ENCODE measurements at places on chromosomes 16 and 17. TPM values are rescaled to one million over a fixed set of nuclear protein-coding genes. Genes with fewer than 3 reads are reported as not detected.

Gene TBC1D3
- not detected for total RNA-seq

Gene STAT3
- total RNA-seq = 43.2 TPM

Gene SHISA6
- 8.8 TPM for total RNA-seq

Gene SDR42E1
- not detected for total RNA-seq

Gene NPLOC4
- total RNA-seq = 44.4 TPM

Gene NAGS
- total RNA-seq = not detected

Gene CD300E
- total RNA-seq = not detected

Gene AARS1
- total RNA-seq = 76.4 TPM

Gene CSH2
- not detected for total RNA-seq

Gene TMC5
- 0.31 TPM for total RNA-seq

Gene SLC52A1
- not detected for total RNA-seq

Gene NAE1
- 121 TPM for total RNA-seq

Gene MATCAP1
- 106 TPM for total RNA-seq

Gene TBC1D3G
- not detected for total RNA-seq

Gene SLC43A2
- 25.7 TPM for total RNA-seq

Gene MGAT5B
- 53.8 TPM for total RNA-seq

Gene HOXB2
- total RNA-seq = not detected

Gene SLC12A3
- total RNA-seq = not detected

Gene FBXL16
- 10.6 TPM for total RNA-seq

Gene ZNF764
- 13.8 TPM for total RNA-seq

Gene IL17C
- total RNA-seq = not detected

Gene GLOD4
- total RNA-seq = 80.4 TPM

Gene DPEP2
- total RNA-seq = not detected

Gene PLA2G10
- not detected for total RNA-seq

Gene SLFN14
- total RNA-seq = 0.31 TPM

Gene IGFBP4
- 7.8 TPM for total RNA-seq

Gene CPNE7
- 13.5 TPM for total RNA-seq

Gene CACNA1H
- total RNA-seq = 32.9 TPM

Gene CD300LB
- not detected for total RNA-seq

Gene FOXN1
- total RNA-seq = not detected

Gene RHBDL3
- 2.5 TPM for total RNA-seq

Gene WNT9B
- total RNA-seq = not detected

Gene UTS2R
- not detected for total RNA-seq

Gene PTX4
- total RNA-seq = not detected

Gene CTRB2
- not detected for total RNA-seq

Gene TLCD3B
- total RNA-seq = 24.4 TPM

Gene ABCA9
- total RNA-seq = 4.4 TPM

Gene TRPV2
- total RNA-seq = 1.3 TPM

Gene LDHD
- total RNA-seq = 1.6 TPM

Gene ASPA
- 1.3 TPM for total RNA-seq

Gene SLFN12
- 2.2 TPM for total RNA-seq

Gene KRT32
- total RNA-seq = not detected

Gene TBC1D3E
- not detected for total RNA-seq

Gene SLC16A11
- not detected for total RNA-seq

Gene EME1
- total RNA-seq = 3.4 TPM

Gene SCNN1B
- not detected for total RNA-seq

Gene TERB1
- not detected for total RNA-seq

Gene PDILT
- not detected for total RNA-seq

Gene CDRT15
- not detected for total RNA-seq

Gene CIBAR2
- not detected for total RNA-seq

Gene CDH15
- total RNA-seq = not detected

Gene RNF43
- total RNA-seq = 0.31 TPM

Gene NOG
- total RNA-seq = 3.1 TPM

Gene SPEM1
- total RNA-seq = not detected

Gene CNGB1
- total RNA-seq = not detected

Gene SULT1A4
- 3.8 TPM for total RNA-seq

Gene CHP2
- total RNA-seq = 0.31 TPM

Data from parietal lobe (tissue), 2 donors.